Urothelium cell line (cell line): ENCODE measurements at places on chromosomes 13 and 19.

DNA sequence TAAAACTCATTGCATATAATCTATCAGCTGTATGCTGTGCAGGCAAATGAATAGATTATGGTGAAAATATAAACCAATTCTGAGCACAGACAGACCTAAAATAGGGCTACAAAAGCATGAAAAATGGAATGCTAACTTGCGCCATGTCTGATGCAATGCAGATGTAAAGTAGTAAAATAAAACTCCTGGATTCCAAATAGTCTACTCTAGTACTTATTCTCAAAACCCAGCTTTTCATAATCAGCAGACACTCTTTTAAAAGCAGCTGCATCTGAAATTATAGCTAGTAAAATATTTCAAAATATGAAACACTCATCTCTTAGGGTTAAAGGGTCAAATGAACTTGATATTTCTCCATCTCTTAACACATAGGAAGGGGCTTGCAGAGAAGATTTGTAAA lies 4.7 kb upstream of the POMP start:
- DNase-seq: no peak

GRCh38 chr13:49220036-49220855 lies at the start of gene MLNR:
TSS of gene MLNR (plus strand) at chr13:49220338. CDS start at chr13:49220338, 0 bp downstream.
- no peak for DNase-seq

DNA sequence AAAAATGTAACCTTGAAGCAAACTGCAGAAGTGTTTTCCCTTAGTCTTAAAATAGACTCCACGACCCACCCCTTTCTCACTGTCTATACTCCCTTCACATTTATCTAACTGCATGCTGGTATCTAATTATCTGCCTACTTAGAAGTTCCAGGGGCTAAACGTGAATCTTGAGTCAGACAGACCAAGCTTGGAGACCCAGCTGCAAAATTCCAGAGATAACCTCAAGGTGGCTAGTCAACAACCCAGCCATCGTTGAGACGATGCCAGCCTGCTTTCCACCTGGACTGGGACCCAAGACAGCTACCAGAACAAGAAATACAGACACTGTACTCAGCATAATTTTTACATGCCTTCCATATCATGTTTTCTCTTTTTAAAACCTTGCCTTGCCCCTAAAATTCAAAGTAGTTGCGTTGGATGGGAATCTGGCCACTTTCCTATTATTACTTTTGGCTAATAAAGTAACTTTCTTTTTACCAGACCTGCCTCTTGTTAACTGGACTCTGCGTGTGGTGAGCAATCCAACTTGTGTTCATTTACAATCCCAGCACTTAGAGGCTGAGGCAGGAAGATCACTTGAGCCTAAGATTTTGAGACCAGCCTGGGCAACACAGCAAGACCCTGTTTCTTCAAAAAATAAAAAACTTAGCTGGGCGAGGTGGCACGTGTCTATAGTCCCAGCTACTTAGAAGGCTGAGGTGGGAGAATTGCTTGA lies 82.3 kb downstream of the CDADC1 start:
- DNase-seq: no peak

GRCh38 chr13:42807241-42807640 lies 25.9 kb downstream of the FAM216B start:
- no peak for DNase-seq

DNA sequence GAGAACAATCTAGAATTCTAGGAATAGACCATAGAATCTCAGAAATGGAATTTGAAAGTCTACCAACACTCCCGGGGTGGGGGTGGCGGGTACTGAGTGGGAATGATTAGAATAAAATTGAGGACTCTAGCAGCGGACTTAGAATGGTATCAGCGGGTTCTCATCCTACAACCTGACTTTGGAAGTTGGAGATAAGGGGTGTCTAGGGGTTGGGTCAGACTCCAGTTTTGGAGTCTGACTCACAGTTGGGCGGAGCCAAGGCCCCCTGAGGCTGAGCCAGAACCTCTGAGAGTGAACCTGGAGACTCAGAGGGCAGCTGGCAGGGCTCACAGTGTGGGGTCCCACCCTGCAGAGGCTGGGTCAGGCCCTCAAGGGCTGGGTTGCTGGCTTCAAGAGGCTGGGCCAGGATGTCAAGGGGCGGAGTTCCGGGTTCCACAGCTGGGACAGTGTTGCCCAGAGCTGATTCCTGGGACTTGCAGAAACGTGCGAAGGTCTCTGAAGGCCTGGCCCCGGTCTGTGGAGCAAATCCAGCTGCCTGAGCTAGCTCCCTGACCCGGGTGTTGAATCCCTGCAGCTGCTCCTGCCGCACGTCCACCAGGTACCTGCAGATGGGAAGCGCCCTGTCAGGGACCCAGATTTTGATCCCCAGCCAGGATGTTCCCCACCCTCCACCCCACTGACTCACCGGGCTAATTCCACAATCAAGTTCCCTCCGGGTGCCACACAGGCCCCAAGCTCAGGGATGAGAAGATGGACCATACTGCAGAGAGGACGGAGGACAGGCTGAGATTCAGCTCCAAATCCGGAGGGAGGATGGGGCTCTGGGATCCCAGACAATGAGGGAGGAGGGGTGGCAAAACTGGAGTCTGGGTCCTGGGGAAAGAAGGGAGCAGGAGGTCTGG lies 1.6 kb upstream of the TNNI3 start:
- DNase-seq: no peak
